ENCODE measurements at places on chromosomes 1 and 21.

DNA sequence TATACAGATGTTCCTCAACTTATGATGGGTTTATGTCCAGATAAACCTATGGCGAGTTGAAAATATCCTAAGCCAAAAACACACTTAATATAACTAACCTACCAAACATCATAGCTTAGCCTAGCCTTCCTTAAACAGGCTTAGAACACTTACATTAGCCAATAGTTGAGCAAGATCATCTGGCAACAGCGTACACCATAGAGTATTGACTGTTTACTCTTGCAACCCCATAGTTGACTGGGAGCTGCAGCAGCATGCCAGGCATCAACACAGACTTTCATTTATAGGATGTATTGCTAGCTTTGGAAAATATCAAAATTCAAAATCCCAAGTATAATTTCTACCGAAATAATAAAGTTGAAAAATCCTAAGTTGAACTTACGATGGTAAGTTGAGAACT, 5.5 kb upstream of the LCE2D start:
- DNase-seq: no peak

DNA sequence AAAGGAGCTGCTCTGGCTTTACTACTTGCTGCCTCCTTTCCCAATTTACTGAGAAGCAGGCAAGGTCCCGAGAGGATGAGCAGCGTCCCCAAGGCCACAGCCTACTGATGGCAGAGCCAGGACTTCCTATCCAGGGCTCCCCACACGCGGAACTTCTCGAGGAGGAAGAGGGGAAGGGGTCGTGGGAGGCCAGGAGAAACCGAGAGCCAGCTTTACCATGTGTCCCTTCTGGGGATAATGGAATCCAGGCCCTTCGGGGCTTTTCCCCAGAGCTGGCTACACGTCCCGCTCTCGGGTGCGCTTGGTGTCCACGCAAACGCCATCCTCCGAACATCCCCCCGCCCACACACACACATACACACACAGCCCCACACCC, 4.3 kb upstream of the CCN1 start:
- DNase-seq: no peak

DNA sequence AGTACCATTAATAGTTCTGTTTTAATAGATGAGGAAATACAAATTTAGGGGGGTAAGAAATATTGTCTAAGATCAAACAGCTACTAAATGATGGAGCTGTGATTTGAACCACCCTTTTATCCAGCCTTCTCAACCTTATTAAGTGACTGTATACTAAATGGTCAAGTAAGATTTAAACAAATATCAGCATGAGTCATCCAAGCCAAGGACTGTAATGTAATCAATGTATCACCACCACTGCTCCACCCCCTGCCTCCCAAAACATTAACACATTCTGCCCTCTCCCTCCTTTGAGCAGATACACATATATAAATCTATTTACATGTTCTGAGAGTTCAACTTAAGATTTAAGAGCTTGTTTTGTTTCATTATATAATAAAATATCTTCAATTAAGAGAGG, 58.9 kb downstream of the LRRC40 start:
- no peak for DNase-seq

DNA sequence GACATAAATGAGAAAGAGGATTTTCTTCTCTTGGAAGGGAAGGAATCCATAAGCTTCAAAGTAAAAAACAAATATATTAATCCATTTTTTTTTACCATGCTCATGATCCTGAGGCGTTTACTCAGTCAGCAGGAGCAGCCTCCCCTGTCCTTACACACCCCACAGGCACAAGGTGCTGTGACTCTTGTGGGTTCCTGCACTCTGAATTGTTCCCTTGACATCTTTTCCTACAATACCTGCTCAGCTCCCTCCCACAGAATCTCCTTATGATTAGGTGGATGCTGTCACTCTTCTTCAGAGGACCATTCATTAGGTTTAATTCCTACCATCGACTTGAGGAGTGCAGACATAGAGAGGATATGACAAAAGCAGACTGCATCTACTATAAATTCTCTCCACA, 10.1 kb upstream of the PSRC1 start:
- DNase-seq: no peak

DNA sequence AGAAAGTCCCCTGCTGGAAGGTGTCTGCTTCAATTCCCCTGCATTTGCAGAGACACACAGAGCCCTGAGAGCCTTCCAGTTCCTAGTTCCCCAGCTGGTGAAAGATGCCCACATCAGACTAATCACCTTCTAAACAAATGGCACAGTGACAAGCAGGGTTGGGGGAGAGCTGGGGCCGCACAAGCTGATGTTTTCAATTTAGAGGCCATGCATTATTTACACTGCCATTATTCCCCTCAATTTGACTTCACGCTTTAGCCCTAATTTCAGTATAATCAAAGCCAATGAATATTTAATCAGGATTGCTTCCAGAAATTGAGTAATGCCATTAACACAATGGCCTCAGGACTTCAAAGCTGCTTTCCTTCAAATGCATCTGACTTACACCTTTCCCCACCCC, 81.5 kb downstream of the BEND5 start:
- DNase-seq: no peak

- no peak for DNase-seq
Observed at GRCh38 chr1:81192647-81193642, 607.8 kb upstream of the ADGRL2 start.

GRCh38 chr1:28139025-28139712, 37.3 kb downstream of the PTAFR start:
- no peak for DNase-seq

DNA sequence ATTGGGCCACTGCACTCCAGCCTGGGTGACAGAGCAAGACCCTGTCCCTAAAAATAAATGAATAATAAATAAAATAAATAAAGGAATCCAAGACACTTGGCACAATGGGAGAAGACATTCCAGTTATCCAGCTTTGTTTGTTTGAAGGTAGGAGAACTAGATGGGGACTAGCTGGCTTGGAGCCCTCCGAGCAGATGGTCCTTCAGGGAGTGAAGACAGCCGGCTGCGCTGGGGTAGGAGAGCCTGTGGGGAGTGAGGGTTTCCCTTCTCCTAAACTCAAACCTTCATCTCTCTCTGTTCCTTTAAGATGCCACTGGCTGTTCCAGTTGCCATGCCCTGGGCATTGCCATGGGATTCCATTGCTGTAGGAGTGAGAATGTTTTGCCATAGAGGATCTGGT, 120.6 kb downstream of the NAV1 start:
- no peak for DNase-seq

- DNase-seq: no peak
Observed at GRCh38 chr1:177045151-177045550, 119.4 kb downstream of the ASTN1 start.

GRCh38 chr1:1756661-1757421, 21.4 kb downstream of the NADK start:
- no peak for DNase-seq

DNA sequence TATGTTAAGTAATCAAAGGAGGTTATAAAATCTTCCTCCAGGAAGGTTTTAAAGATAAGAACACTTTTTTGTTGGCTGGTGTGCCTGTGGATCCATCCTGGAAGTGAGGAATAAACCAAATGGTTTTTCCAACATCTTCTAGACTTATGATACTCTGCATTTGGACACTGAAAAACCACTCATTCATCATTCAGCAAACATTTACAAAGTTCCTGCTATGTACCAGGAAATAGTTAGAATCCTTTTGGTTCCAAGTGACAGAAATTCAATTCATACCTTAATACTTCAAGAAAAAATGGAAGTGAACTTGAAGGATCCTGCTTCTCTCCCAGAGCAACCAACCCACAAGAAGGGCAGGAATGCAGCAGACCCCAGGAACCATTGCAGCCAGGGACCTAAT, 39.6 kb upstream of the PIGC start:
- no peak for DNase-seq

- no peak for DNase-seq
Observed at GRCh38 chr1:34987018-34987417, 1.9 kb upstream of the TMEM35B start.

DNA sequence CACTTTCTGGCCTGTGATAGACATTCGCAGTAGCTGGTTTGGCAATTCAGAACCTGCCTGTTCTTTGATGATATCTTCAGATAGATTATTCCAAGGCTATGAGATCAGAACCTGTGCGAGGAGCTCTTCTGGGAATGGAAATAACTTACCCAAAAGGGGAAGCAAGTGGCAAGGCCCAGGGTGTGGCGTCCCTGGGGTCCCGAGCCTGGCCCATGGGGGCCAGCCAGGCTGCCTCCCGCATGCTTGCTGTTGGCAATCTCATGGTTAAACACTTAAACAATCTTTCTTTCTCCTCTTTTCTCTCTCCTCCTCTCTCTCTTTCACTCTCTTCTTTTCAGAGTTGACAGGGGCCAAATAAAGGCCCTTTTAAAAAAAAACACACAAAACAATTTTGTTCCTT, 108.1 kb downstream of the RNF220 start:
- no peak for DNase-seq

Data from stimulated activated CD4-positive, alpha-beta T cell treated with anti-CD3 and anti-CD28 coated beads, TNF-alpha, amount 100 ng/mL, for 4 hours (primary cell).